Sigmoid colon (tissue), 7 donors: ENCODE measurements at places on chromosomes 1 and 21.
A peak's percentile ranks its signal among the peaks of the same experiment; 100 is the strongest.

DNA sequence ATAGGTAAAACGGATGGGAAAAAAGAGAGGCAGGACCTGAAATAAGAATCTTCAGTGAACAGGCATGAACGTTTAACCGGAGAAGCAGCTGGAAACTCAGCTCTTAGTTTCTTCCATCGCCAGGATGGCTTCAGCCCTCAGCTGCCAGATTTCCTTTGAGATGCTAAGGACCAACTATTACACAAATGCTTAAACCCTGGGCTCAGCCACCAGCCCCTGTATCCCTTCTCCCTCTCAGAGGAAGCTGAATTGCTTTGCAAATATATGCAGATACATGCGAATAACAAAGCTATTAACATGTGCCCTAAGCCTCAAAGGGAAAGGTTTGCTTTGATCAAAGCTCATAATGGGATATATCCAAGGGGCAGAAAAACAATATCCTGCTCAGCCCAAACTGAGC, 515.1 kb downstream of the OMA1 start:
- DNase-seq: no peak
- H3K27ac ChIP-seq: no peak overlapping the region
- H3K36me3 ChIP-seq: no peaks in the 10 kb centered on the region
- H3K27me3 ChIP-seq: no peaks in the 10 kb centered on the region
- H3K4me1 ChIP-seq: no peaks in the 10 kb centered on the region

DNA sequence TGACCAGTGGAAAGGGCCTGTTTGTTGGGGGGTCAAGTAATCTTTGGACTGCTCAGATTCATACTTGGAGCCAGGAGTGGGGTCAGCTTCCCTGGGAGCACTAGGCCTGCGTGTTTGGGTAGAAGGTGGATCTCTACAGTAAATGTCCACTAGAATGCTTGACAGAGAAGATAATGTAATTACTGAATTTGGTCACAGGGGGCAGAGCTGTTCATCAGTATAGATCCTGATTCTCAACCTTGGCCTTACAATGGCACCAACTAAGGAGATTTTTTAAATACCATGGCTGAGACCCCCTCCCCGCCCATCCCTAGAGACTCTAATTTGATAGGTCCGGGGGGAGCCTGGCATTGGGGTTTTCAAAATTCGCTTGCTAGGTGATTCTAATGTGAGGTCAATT, 217.5 kb upstream of the PLXNA2 start:
- no peak overlapping the region for H3K4me3 ChIP-seq
- H3K36me3 ChIP-seq: no peaks in the 10 kb centered on the region
- H3K27ac ChIP-seq: no peak overlapping the region
- no peaks in the 10 kb centered on the region for H3K4me1 ChIP-seq
- no peaks in the 10 kb centered on the region for H3K27me3 ChIP-seq

GRCh38 chr1:64908575-64908974, 57.8 kb downstream of the JAK1 start:
- H3K4me3 ChIP-seq: no peak overlapping the region
- no peak overlapping the region for H3K27ac ChIP-seq
- no peaks in the 10 kb centered on the region for H3K36me3 ChIP-seq
- H3K27me3 ChIP-seq: no peaks in the 10 kb centered on the region
- H3K4me1 ChIP-seq: no peaks in the 10 kb centered on the region
- no peak for DNase-seq

GRCh38 chr1:31658721-31659120, 14.0 kb upstream of the PEF1 start:
- H3K4me1 ChIP-seq: peaks cover 4% of the 10 kb centered on the region
- DNase-seq: no peak
- no peak overlapping the region for H3K4me3 ChIP-seq

DNA sequence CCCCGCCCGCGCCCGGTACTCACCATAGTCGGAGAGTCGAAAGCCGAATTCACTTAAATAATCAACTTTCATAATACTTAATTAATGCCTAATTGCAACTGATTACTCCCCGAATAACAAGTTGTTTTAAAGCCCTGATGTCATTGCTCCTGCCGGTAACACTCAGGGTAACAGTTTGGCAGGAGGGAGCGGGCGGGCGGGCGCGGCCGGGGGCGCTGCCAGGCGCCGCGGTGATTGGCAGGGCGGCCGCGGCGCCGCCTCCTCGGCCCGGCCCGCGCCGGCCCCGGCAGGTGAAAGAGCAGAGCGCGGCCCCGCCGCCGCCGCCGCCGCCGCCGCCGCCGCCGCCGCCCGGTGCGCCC, 102.2 kb downstream of the CASZ1 start:
- H3K4me1 ChIP-seq: peaks cover 69% of the 10 kb centered on the region
- H3K4me3 ChIP-seq: peak overlapping the region; percentile 89
- no peaks in the 10 kb centered on the region for H3K36me3 ChIP-seq
- H3K27ac ChIP-seq: peak overlapping the region; percentile 89
- no peaks in the 10 kb centered on the region for H3K27me3 ChIP-seq

- H3K27ac ChIP-seq: no peak overlapping the region
- no peak for DNase-seq
- H3K4me1 ChIP-seq: no peaks in the 10 kb centered on the region
- no peaks in the 10 kb centered on the region for H3K27me3 ChIP-seq
- H3K4me3 ChIP-seq: no peak overlapping the region
- H3K36me3 ChIP-seq: no peaks in the 10 kb centered on the region
Observed at GRCh38 chr21:45735259-45736000, 91.9 kb downstream of the PCBP3 start.
